Umbilical cord (tissue), 2 donors: ENCODE measurements at places on chromosomes 2 and 18.

DNA sequence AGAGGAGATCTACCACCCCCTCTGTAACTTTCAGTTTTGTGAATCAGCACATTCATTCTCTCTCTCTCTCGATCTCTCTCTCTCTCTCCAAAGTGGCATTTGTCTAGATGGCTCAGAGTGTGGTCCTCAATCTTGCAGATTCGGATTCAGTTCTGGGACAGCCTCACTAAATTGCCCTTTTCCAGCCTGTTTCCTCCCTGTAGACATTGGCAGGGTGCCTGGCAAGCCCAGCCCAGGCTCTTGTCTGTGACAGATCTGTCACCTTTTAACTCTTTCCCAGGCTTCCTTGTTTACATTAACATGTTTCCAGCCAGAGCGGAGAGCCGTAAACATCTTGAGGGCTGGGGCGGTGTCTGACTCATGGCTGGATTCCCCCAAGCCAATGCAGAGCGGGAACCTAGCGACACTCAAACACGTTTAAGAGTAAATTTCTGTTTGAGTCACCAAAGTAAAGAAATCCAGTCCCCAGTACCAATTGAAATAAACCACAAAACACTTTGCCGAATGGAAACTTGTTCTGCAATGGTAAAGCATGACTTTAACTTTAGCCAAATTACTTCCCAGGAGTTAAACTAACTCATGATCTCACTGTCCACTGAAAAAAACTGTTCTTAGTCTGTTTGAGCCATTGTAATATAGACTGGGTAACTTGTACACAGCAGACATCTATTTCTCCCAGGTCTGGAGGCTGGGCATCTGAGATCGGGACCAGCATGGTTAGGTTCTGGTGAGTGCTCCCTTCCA is 6.6 kb upstream of the CYP27C1 start:
- peak; percentile 40 for DNase-seq

- DNase-seq: no peak
These were observed 42.7 kb upstream of the TGFA start for GRCh38 chr2:70596293-70596692.

- no peak for DNase-seq
These were observed 56.6 kb upstream of the MAP2 start for GRCh38 chr2:209367075-209367747.

DNA sequence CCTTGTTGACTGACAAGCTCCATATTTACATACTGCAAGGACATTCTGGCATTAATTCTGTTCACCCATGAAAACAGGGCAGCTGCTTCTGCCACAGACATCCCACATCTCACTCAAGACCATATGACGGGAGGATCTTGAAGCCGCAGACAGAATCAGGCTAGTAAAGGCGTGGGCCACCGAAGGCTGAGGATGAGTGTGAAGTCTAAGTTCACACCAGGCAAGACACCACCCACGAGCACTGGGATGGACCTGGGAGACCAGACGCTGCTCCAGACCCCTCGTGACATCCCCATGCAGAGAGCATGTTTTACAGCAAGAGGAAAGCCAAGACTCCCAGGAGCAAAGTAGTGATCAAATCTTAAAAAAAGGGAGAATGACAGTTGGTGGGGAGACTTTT is 3.2 kb downstream of the FHL2 start:
- no peak for DNase-seq

DNA sequence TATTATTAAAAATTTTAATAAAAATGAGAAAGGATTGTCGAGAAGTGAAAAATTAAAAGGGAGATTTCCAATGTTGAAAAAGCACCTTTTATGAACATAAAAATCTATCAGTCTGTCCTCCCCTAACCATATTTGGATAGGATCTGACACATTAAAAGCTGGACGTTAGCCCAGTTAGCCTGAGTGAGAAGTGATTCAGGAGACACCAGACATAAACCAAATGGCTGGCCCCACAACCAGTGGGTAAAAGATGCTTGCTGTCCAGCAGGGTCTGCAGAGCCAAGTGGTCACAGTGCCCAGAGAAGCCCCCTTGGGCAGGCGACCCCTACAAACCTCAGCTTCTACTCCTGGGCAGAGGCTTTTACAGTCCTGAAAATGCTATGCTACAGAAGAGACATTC is 253.8 kb upstream of the LYPD1 start:
- peak; percentile 80 for DNase-seq

DNA sequence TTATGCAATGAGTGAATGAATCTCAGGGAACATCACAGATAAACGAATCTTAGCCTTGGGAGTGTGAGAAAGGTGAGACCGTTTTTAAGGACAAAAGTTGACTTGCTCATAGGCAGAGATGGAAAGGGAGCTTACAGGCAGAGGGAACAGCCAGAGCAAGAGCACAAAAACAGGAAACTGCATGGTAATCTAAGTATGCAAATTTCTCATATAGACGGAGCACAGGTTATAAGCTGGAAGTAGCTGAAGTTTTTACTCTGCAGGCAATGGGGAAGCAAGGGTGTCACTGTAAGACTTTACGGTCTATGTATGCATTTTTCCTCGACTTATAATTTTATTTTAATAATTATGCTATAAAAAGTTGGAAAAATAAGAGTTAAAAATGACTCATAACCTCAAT is 44.8 kb upstream of the STRN start:
- DNase-seq: no peak

DNA sequence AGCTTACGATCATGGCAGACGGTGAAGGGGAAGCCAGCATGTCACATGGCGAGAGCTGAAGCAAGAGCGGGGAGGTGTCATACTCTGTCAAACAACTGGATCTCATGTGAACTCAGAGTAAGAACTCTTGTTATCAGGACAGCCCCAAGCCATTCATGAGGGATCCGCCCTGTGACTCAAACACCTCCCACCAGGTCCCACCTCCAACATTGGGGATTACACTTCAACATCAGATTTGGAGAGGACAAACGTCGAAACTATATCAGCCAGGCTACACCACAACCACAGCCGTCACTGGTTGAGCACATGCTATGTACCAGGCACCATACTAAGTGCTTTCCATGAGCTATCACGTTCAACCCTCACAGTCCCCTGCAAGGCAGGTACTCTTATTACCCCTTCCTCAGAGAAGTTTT is 293.8 kb downstream of the PRKCE start:
- DNase-seq: no peak

- DNase-seq: peak; percentile 56
These were observed 24.3 kb upstream of the IKZF2 start for GRCh38 chr2:213175673-213176247.

DNA sequence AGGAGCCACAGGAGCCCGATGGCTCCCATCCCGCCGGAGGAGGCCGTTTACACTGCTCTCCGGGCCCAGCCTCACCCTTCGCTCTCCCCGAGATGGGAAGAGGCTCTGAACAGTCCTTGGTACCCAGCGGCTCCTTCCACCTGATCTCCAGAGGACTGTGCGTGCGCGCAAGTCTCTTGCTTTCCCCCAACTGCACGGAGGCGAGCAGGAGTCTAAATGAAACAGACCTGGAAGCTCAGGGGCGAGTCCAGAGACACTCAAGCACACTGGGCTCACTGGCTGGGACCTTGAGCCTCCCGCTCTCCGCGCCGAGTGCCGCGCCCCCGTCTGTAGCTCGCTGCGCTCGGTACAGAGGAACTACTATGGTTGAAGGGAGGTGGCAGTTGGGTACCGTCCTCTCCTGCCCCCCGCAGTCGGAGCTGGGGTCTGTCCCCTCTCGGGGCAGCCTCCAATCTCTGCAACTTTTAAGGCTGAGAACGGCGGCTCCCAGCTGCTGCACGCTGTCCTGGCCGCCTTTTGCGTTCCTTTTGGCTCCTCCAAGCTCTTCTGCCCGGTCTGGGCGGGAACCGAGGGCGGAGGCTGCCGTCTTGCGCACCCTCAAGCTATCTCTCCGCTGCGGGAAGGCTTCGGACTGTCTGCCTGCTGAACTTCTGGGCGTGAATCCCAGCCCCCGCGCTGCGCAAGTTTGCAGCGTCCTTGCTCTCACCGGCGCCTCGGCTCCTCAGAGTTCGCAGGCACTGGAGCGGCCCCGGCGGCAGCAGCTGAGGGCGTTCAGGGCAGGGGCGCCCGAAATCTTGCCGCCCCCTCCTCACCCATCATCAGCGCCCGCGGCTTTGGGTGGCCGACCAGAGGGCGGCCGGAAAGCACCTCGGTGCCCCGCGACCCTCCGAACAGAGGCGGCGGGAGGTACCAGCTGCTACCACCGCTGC is 491 bp downstream of the ALK start:
- peak; percentile 31 for DNase-seq

DNA sequence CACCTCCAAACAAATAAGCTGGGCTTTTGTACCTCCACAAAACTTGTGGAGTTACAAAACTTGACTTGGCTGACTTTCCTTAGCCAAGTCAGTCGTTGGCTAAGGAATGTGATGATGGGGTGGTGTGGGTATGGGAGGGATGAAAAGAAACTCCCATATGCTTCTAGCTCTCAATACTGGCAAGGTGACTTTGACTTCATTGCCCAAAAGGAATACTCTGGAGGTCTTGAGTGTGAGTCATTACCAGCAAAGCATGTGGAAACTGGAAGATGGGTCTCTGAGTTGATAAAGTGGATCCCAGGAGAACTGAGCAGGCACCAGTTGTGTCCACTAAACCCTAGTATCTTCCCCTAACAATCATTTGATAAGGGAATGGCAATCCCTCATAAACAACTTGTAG is 226.7 kb downstream of the GULP1 start:
- no peak for DNase-seq

DNA sequence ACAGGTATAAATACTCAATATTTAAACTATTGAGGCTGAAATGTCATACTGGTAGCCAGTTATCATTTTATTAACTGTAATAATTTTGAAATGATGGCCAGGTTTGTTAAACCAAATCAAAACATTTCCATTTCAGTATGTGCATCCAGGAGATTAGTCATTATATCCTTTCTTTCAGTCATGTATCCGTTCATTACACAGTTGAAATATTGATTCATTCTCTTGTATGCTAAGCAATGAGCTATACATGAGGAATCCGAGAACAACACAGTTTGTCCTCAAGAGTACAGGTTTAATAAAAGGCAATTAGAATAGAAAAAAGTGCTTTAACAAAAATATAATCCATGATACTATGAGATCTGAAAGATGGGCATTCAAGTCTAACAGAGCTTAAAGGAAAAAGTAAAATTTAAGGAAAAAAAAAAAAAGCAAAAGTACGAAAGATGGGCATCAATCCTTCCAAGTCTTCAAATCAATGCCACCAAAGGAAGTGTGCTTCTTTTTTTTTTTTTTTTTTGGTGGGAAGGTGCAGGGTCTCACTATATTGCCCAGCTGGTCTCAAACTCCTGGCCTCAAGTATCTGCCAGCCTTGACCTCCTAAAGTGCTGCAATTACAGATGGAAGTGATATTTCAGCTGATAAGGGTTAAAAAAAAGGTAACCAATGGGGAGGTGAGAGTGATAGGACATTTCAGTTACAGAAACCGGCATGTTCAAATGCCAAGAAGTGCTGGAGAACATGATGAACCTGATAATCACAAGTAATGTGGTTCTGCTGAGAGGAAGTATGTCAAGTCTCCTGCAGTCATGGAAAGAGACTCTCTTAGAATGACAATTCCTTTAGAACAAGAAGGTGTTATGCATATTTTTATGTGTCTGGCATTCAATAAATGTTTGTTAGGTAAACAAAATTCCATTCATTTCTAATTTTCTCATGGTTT is 35.8 kb downstream of the PUM2 start:
- DNase-seq: no peak

- DNase-seq: peak; percentile 15
These were observed 716.2 kb upstream of the FANCL start for GRCh38 chr2:58957188-58957840.

DNA sequence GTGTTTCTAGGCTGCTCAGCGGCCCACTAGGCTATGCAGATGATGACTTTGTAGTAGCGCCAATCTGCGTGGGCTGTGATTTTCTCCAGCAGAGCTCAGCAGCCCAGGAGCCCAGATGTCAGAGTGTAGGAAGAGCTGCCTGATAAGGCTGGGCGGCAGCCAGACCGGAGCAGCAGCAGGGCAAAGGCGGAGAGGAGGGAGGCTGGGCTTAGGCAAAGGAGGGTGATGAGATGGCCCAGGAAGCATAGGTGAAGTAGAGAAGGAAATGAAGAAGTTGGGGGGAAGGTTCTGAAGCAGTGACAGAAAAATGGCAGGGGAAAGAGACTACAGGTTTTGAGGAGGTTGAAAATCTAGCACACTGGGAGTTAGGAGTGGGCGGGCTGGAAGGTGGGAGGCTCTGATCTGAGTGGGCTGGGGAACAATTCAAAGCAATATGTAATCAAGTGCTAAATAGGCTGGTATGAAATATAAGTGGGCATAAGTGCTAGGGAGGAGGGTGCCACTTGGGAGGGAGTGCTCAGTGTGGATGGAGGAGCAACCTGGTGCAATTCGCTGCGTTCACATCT is 50.6 kb upstream of the STPG4 start:
- DNase-seq: peak; percentile 91

- no peak for DNase-seq
These were observed 1.9 kb downstream of the TTL start for GRCh38 chr2:112483831-112484230.

GRCh38 chr2:11008773-11009172 is 97.0 kb downstream of the KCNF1 start:
- DNase-seq: no peak

GRCh38 chr2:182377467-182377866 is 49.4 kb downstream of the PDE1A start:
- DNase-seq: no peak

DNA sequence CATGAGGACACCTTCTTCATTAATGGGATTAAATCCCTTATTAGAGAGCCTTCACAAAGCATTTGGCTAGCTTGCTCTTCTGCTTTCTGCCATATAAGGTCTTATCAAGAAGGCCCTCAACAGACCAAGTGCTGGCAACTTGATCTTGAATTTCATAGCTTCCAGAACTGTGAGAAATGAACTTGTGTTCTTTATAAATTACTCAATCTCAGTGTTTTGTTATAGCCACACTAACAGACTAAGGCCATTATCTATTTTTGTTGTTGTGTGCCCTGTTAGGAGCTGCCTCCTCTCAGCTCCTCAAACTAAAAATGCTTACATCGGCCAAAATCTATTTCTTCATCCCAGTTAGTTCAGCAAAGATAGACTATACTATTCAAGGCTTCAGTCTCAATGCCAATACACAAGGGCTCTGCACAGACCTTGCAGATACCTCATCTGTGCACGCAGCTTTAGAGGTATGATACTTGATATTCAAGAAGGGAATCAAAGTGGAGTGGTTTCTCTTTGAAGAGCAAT is 182.9 kb downstream of the GPD2 start:
- DNase-seq: no peak

DNA sequence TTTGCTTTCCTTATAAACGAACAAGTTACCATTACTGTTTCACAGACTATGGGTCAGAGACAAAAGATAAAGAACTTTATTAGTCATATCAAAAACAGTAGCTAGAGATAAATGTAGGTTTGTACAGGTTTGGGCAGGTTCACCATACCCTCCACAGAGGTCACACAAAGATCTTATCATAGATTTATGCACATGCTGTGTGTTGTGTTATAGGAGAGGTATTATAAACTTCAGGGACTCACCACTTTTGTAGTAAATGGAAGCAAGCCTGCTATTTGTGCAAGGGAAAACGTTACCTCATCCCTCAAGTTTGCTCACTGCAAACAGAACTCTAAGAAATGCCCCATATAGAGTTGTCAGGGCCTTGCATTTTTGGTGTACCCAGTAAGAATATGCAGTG is 584.5 kb upstream of the LRRTM1 start:
- peak; percentile 23 for DNase-seq
